ENCODE measurements at places on chromosomes 2 and 18. TPM values are rescaled to one million over a fixed set of nuclear protein-coding genes. Genes with fewer than 3 reads are reported as not detected.

GRCh38 chr18:64981915-64982314 is 768.9 kb upstream of the CDH7 start:
- DNase-seq: no peak

Gene IL1F10
- total RNA-seq: not detected

- no peak for DNase-seq
Measured at GRCh38 chr18:79404567-79404910, 8.8 kb downstream of the NFATC1 start.

DNA sequence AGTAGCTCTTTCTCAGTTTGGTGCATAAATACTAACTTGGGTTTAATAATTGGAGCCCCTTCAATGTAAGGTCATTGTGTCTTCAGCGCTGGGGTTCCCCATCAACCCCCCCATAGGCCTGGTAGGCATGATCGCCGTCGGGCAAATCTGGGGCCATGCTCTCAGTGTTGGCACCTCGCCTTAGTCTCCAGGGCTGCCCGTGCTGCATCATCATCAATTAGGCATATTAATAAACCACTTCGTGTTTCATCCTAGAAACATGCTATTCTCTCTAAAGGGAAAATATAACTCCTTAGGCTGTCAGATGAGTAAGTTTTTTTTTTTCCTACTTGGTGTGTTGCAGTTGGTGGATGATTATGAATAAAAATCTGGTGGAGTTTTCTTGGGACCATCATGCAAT is 96.7 kb upstream of the IL1R2 start:
- DNase-seq: no peak
